ENCODE measurements at places on chromosomes 2 and 18.

DNA sequence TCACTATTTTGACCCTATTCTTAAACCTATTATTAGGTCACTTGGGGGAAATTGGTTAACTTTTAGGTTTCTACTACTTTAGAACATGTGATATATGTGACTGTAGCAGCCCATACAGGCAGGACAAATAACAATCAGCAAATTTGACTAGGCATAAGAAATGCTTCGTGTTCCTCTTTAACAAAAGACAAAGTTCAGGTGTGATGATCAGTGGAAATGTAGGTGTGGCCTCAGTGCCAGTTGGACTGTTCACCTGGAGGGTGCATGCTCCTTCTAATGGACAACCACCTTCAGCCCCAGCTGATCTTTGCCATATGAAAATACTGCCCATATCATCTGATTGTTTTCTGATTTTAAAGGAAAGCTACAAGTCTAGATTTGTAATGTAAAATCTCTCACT is 6.4 kb downstream of the PDK1 start:
- no peak for DNase-seq

DNA sequence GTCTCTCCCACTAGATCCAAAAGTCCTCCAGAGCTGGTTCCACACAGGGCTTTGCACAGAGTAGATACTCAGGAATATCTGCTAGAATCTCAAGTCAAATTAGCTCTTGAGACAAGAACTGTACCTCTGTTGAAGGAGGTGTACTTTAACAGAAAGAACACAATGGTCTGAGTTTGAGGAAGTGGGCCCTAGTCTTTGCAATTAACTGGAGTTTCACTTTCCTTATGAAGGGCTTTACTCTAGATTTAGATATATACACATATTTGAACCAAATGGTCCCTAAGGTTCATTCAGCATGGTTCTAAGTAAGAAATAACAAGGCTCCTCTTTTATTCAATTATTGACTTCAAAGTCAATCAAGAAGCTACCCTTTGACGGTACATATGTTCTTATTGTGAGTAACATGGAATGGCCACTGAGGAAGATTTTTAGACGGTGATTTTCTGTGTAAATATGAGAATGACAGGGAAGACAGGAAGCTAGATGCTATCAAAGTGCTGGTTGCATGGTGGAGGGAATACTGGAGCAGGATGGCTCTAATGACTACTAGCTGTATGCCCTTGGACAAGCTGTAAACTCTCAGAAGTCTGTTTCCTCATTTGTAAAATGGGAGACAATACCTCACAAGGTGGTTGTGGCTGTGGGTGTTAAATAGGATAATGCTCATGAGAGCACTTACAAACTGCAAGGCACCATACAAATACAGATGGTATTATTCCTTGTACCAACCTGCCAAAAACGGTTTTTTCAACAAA is 73.5 kb upstream of the SERTAD2 start:
- DNase-seq, result peak; percentile 64

- DNase-seq, result no peak
Observed at GRCh38 chr2:40877734-40878288, 425.9 kb upstream of the SLC8A1 start.

- no peak for DNase-seq
Observed at GRCh38 chr2:21257621-21258020, 133.9 kb downstream of the TDRD15 start.

GRCh38 chr18:77133051-77133834 is 660 bp upstream of the MBP start:
- DNase-seq, result peak; percentile 48

Measured in KBM-7 (cell line).